EH (cell line): ENCODE measurements at places on chromosomes 4 and X.

GRCh38 chr4:16896881-16897750, 1.3 kb downstream of the LDB2 start:
- peak; percentile 70 for DNase-seq

DNA sequence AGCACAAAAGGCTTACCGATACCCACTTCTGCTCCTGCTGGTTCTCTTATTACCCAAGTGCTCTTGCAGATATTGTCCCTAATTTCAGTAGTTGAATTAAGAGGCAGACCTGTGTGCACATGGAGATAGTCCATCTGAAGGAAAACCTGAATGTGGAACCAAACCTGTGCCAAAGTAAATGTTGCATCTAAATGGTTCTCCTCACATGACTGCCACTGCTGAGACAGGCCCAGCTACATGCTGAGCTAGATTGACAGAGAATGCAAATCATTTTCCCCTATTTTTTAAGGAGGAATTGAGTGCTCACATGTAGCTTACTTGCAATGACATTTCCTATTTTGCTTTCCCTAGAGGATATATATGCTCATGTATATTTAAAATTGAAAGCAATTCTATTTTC, 609.1 kb upstream of the TECRL start:
- DNase-seq, result no peak

DNA sequence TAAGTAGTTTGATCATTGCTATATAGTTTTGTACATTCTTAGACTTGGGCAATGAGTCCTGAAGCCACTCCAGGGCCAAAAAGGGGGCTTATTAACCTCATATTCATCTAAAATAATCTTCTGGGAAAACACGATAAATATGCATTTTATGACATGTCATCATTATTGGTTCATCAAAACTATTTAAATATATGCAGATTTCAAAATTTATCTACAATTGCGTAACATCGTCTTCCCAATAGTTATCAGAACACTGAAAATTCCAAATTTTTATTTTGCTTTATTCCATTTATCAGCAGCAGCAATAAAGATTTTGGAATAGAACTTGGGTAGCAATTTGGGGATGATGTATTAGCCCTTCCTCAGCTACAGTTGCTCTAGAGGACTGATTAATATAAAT, 550.0 kb downstream of the IQCM start:
- no peak for DNase-seq

DNA sequence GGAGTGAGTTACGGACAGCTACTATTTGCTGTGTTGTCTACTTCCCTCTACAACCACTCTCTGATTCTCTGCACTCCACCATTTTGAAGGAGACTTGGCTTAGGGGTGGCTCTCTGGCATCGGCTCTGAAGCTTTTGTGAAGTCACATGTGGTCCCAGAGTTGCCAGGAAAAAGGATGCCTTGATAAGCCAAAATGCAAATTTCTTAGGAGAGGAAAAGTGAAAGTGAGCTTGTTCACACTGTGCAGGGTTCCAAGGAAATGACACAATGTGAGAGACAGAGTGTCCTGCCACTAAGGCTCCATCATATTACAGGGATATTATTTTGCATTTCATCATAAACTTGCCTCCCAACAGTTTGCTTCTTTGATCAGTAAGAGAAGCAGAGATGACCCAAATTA, 7.2 kb downstream of the PHOX2B start:
- no peak for DNase-seq

DNA sequence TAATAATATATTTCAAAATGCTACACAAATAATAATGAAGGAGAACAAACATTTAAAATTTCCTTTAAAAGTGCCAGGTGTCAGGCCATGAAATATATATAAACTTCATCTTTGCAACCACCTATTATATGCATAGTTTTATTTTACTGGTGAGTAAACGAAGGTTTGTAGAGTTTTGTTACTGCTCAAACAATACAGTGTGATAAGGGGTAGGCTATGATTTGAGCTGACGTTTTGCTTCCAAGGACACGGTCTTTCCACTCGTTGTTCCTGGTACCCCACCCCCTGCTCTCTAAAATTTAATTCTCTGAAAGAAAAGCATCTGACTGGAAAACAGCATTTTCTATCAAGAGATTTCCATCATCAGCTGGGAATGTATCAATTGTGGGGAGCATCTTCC, 27.2 kb upstream of the GPRIN3 start:
- DNase-seq, result no peak

GRCh38 chr4:185773419-185773818, 38.6 kb downstream of the SORBS2 start:
- DNase-seq, result no peak

DNA sequence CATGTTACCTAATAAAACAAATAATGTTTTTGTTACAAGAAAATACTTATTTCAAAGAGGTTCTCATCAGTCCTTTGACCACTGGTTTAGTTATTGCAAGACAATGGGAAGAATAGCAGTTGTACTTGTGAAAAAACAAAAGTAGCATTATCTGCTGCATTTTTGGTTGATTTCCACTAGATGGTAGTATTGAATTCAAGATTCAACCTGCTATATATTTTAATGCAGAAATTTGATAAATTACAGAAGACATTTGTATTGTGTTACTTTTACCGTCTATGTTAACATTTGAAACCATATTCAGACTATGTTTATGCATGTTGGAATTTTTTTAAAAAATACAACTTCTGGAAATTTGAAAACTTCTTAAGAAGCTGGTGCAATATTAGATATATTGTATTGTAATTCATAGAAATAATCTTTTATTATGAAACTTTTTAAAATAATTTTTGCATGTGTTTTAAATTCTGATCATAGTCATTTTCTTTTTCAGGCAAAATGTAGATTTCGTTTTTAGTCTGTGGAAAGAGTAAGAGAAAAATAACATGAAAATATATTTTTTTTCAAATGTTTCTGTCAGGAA, 56.4 kb downstream of the SPCS3 start:
- DNase-seq, result peak; percentile 43

DNA sequence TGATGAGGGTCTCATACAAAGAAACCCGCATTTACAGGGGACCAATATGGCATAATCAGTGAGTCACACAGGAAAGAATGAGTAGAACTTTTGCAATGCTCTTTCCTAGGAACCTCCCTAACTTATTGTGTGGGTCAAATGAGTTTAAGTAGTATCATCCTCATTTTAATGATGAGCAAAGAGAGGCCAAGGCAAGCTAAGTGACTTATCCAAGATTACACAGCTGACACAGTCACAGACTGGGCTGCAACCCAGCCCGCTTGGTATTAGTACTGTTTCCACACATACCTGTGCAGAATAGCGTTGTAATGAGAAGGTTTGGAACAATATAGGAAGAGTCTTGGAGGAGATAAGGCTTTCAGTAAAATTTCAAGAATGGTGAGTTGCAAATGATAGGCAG, 91.0 kb upstream of the PPP1R2C start:
- DNase-seq, result no peak

DNA sequence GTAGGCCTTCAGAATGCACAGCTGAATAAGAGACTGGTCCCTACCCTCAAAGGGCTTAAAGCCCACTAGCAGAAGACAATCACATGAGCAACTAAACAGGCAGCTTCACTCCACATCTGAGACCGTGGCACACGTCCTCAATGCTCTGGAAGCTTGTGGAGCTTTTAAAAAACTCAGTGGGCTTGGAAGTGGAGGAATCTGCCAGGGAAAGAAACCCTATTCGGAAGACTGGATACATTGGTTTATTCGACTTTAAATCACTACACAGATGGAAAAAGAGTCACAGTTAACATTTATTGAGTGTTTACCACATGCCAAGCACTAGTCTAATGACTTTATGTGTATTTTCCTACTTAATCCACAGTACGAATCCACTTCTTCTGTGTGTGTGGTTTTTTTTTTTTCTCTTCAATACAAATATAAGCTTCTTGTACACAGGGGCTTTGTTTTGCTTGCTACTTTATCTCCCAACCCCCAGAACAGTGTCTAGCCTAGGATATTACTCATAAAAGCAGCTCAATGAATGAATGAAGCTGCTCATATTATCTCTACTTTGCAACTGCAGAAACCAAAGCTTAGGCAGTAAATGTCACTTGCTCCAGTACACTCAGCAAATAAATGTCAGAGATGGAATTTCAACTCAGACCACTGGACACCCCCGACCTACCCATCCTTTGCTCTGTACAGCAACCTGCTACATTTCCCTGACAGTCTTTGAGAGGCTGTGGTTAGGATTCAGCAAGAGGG, 137.7 kb downstream of the LDB2 start:
- no peak for DNase-seq

DNA sequence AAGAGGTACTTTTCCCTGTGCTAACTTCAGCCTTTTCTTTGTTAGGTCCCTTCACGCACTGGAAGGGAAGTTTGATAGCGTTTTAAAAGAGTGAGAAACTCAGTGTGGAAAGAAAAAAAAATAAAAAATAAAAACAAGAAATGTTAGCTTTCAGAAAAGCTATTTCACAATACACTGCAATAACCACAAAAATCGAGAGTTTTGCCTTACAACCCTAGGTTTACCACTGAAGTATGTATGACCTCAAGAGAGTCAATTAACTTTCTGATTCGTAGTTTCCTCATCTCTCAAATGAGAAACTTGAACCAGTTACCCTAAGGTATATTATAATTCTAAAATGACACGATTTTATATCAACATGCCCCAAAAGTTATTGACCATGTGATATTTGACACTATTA, 93.9 kb upstream of the JADE1 start:
- peak; percentile 73 for DNase-seq

DNA sequence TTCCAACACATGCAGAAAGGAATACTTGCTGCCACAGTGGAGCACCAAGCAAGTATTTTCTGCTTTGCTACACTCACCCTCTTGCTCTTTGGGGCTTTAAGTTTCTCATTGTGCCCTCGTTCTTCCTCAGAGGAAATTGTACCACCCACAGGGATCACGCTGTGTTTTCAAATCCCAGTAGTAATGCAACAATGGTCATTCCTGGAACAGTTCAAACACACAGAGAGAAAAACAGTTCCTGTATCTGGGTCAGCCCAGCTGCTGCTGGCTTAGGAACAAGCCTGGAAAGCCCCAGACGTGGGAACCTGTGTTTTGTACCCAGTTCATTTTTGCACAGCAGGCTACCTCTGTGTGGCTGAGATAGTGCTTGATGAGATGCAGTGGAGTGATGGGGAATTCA, 907.8 kb downstream of the STPG2 start:
- no peak for DNase-seq

- no peak for DNase-seq
These were observed 87.4 kb upstream of the GK2 start for GRCh38 chr4:79495447-79495846.

DNA sequence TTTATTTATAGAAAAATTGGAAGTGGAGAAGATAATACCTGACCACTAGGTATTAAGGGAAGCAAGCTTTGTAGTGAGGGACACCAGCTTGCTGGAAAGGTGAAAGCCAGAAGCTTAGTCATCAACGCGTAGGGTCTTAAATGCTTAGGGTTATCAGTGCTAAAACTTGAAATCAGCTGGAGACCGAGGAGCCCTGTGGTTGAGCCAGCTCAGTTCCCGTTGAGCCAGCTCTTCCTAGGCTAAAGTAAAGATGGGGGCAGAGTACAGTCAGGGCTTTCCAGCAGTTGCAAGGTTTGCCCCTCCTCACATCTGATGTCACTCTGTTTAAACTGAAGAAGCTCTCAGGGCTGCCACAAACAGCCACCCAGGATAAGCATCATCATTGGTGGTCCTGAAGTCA, 240.7 kb downstream of the DCLK2 start:
- DNase-seq, result no peak

- peak; percentile 60 for DNase-seq
These were observed 19.4 kb upstream of the KLHL8 start for GRCh38 chr4:87239821-87240220.

DNA sequence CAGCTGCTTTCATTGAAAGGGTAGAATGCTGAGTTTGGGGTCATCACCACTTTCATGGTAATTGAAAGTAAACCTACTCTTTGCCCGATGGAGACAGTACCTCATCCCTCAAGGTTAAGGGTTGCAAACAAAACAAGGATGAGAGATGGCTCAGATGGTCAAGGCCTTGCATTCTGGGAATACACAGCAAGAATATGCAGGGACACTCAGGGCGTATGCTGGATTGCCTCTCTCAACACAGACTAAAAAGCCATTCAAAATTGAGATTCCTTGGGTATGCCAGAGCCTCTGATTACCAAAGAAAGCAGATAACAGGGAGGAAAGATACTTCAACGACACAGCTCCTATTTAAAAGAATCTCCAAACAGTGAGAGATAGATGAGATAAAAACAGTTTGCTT, 310.4 kb downstream of the ARAP2 start:
- no peak for DNase-seq

DNA sequence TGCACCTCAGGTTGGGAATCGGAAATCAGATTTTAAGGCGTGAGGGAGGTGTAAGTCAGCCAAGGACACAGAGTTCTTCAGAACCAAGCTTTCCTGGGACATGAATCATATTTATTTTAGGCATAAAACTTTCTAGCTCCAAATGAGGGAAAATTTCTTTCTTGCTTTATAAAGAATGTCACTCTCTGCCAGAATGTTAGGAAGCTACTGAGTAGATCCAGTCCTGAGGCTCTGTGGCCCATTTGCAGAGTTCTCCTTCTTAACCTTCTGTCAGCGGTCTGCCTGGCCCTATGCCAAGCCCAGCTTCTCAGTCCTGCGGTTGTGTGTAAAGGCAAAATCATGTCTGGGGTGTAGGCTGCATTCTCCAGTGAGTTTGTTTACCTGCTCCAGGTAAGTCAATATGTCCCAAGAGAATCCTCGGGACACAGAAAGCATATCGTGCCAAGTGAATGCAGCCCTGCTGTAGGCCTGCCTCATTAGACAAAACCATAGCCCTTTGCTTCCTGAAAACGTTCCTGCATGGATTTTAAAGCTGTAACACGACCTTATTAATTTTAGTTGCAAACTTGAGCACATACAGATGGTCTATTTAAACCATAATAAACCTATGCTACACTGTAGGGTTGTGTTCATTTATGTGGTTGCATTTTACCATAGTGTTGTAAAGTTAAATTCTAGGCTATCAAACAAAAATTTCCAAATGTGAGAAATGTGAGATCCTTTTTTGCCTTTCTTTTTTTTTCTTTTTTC, 29.2 kb upstream of the CCNI start:
- DNase-seq, result peak; percentile 36
